ENCODE measurements at places on chromosomes 4 and X.

- DNase-seq, result no peak
Observed at GRCh38 chrX:94854251-94854650, 1180.2 kb downstream of the FAM133A start.

GRCh38 chr4:152536545-152537182 is 772 bp upstream of the FBXW7 start:
- DNase-seq, result no peak

DNA sequence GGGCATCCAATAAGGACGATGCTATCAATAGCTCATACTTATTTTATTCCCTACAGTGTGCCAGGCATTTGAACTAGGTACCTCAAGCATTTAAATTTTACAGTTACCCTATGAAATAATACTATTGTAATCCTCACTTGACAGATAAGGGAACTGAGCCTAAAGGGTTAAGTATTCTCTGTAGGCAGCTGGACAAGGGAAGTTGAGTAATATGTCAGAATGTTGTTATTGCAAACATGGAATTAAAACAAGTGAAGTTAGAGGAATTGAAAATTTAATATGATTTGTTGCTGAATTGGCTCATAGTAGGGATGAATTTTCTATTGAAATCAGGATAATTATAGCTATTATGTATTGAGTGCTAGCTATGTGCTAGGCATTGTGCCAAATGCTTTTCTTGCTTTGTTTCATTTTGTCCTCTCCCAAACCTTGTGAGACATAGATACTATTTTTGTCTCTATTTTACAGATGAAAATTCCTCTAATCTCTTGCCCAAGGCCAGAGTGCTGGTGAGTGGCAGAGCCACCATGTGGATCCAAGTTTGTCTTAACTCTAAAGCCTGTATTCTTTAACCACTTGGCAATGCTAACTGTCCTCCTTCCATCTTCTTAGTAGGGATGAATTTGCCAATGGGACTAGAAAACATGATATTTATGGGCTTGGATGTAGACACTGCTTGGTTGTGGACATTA is 58.1 kb downstream of the TMEM164 start:
- no peak for DNase-seq

- DNase-seq, result no peak
Observed at GRCh38 chrX:153514259-153514658, 3.2 kb upstream of the ATP2B3 start.

DNA sequence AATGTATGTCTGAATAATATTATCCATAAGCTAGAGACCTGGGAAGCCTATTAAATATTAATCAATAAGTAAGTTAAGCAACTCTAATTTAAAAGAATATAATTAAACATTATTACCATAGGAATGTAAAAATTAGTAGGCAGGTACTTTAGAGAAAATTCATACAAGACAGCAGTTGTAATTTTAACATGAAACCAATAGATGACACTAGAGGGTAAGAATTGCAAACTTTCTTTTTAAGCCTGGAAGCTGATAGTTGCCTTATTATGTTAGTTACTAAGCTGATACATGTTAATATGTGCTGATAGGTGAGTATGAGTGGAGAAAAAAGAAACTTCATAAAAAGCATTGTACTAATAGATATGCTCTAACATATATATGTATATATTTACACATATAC is 1157.4 kb downstream of the FAM133A start:
- DNase-seq, result no peak

DNA sequence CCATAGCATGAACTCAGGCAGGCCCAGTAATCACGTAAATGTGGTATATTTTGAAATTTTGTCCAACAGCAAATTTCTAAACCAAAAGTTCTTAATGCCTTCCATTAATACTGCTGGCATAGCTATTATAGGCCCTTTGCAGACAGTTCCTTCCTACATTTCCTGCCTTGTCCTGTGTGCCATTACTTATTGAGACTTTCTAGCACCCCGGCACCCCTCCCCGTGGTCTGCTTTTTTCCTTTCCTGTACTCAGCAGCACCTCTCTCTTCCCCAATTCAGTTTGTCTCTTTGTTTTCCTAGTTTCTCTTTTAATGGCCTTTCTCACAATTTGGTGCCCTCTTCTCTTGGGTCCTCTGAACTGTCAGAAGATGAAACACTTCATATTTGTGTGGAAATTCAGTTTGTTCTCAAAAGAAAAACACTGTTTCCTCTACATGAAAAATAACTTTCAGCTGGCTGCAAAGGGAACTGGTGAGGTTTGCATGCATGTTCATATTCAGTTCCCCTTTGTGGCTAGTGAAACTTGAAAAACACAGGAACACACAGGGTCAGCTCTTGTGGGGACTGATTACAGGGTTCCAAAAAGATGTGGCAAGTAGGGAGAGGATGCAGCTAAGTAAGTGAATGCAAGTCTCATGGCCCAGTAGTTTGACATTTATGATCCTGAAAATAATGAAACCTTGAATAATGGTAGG is 17.1 kb downstream of the GPR34 start:
- DNase-seq, result no peak

- no peak for DNase-seq
Observed at GRCh38 chr4:10253765-10254164, 137.2 kb upstream of the WDR1 start.

DNA sequence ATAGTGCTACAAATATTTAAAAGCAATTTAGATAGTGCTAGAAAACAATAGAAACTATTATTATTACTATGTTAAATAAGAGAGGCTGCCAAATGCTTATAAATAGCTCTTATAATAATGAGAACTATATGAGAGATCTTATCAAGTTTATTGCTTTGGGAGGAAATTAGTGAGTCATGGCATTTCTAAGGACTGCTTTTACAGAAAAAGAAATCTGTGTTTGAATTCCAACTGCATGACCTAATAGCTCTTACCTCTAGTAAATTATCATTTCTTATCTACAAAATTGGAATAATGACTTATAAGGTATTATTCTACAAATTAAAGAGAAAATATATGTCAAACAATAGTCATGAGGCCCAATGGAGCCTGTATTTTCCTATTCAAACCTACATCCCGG is 177.2 kb downstream of the GABRG1 start:
- DNase-seq, result no peak

- DNase-seq, result no peak
Observed at GRCh38 chr4:163587867-163588266, 93.4 kb downstream of the TMA16 start.

GRCh38 chrX:118698516-118699170 is 28.8 kb upstream of the IL13RA1 start:
- DNase-seq, result no peak

- DNase-seq, result no peak
Observed at GRCh38 chr4:79907001-79907400, 166.0 kb downstream of the ANTXR2 start.

GRCh38 chrX:24241822-24242648 is 71.8 kb downstream of the SUPT20HL2 start:
- DNase-seq, result no peak

- DNase-seq, result no peak
Observed at GRCh38 chrX:47941423-47941822, 62.4 kb downstream of the ZNF182 start.

DNA sequence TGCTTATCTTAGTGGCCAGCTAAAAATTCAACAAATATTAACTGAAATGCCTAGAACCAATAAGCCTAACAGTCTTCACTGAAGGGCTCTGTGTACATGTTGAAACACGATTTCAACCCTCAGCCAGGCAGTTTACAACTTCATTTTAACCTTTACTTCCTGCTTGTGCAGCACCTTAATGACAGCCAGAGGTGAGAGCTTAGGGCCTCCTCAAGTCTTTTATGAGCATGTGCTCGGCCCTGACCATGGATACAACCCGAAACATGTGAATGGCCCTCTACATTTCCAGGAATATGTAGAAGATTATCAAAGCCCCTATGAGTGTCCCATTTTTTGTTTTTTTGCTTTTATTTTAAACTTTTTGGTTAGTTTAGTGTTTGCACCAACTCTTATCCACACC is 88.3 kb downstream of the MSN start:
- DNase-seq, result no peak

DNA sequence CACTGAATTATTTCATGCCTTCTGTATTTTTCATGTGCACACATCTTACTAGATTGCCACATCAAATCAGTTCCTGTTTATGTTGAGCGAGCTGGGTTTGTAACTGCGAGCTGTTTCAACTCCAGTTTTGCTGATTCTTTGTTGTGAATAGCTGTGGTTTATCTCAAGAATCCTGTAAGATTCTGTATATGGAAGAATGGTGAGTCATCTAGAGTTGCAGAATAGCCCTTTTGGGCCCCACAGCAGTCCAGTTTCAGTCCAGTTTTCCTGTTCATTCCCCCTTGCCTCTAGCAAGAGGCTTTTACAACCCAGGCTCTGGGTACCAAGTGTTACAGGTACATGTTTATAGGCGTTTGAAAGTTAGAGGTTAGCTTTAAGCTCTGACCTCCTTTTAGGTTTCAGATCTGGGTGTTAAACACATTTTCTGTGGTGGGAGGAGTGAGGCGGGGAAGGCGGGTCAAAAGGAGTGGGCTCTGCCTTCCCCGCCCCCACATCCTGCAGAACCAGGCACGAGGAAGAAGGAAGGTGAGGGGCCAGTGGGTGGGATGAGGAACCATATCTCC is 32.7 kb downstream of the TBC1D14 start:
- no peak for DNase-seq

DNA sequence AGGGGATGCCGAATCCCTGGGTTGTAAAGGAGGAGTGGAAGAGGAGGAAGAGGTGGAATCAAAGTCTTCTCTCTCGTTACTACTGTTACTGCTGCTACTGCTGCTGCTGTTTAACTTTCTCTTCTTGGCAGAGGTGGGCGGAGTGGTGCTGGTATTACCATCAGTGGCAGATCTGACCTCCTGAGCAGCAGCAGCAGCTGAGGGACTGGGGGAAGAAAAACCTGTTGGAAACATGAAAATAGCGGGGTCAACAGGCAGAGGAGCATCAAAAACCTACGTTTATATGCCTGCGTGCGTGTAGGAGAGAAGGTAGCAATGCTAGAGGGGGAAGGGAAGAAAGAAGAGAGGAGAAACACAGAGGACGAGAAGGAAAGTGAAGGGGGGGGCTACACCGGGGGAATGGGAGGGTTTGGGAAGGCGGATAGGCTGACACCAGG is 339 bp downstream of the CUL4B start:
- DNase-seq, result no peak

- no peak for DNase-seq
Observed at GRCh38 chrX:143768976-143769375, 48.4 kb upstream of the SPANXN2 start.

- no peak for DNase-seq
Observed at GRCh38 chrX:11040405-11040804, 70.7 kb upstream of the HCCS start.

GRCh38 chr4:77861495-77861894 is 1.1 kb upstream of the MRPL1 start:
- DNase-seq, result no peak

DNA sequence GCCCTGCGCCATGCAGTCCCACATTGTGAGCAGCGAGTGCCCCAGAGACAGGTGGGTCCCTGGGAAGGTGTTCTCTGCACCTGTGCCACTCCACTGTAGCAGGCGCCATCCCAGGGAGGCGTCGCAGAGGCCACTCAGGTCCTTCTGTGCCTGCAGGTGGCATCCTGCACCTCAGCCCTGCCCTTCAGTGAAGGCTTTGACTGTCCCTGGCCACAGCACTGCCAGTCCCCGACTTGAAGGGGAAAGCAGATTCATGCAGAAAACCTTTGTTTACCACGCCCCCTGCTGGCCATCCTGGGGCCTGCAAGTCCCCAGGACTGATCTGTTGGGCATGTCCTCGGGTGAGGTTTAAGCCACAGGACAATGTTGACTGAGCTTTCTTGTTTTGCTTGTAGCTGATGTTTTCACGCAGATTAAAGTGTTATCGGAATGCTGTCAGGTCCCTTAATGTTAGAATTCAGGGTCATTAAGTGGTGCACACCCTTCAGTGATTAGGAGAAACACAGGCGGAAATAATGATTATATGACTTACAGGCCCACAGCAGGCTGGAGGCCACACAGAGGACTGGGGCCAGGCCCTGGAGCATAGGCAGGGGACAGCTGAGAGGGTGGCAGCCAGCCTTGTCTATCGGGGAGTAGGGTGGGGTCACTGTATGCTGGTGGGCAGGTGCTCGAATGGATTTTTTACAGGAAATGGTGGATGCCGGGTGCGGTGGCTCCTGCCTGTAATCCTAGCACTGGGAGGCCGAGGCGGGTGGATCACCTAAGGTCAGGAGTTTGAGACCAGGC is 5.0 kb downstream of the TACC3 start:
- DNase-seq, result no peak

DNA sequence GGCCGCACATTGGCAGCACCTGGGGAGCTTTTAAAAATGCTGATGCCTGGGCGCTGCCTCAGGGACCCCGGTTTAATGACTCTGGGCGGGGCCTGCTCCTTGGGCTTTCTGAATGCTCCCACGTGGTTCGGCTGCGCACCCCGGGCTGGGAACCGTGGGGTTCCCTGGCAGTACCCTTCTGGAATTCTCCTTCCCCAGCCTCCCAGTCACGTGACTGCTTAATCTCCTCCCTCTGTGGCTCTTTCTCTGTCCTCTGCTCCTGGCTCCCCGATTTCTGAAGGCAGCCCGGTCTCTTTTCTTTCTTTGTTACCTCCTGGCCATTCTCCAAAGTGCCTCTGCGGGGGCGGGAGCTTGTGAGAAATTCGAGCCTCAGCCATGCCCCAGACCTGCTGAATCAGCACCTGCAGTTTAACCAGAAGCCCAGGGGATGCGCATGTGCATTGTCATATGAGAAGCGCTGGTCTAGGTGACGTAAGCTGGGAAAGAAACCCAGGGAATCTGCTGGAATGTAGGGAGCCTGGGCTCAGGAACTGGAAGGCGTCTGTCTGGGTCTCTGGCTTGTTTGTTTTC is 16.6 kb downstream of the CLCN4 start:
- no peak for DNase-seq

DNA sequence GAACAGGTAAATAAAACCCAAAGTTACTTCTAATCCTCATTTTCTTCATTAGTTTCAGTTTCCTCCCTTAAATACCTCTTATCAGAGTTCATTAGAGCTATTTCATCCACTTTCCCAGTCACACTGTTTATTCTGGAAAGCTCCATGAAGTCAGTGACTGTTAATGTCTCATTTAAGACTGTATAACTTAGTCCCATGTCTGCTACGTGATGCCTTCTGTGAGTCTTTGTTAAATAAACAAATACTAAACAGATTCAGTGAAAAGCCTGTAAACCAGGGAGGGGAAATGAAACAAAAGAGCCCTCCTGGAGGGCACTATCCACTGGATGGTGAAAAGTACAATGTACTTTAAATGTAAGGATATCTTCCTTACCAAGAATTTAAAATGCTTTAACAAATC is 24.7 kb downstream of the ACE2 start:
- DNase-seq, result no peak

- DNase-seq, result no peak
Observed at GRCh38 chrX:136475236-136475635, 12.5 kb upstream of the BRS3 start.

All from cortex of kidney (tissue), 1 donor.